ENCODE measurements at places on chromosomes 11 and 22.
A peak's percentile ranks its signal among the peaks of the same experiment; 100 is the strongest.

GRCh38 chr22:42321908-42322561, 51.6 kb upstream of the TCF20 start:
- DNase-seq, result no peak

DNA sequence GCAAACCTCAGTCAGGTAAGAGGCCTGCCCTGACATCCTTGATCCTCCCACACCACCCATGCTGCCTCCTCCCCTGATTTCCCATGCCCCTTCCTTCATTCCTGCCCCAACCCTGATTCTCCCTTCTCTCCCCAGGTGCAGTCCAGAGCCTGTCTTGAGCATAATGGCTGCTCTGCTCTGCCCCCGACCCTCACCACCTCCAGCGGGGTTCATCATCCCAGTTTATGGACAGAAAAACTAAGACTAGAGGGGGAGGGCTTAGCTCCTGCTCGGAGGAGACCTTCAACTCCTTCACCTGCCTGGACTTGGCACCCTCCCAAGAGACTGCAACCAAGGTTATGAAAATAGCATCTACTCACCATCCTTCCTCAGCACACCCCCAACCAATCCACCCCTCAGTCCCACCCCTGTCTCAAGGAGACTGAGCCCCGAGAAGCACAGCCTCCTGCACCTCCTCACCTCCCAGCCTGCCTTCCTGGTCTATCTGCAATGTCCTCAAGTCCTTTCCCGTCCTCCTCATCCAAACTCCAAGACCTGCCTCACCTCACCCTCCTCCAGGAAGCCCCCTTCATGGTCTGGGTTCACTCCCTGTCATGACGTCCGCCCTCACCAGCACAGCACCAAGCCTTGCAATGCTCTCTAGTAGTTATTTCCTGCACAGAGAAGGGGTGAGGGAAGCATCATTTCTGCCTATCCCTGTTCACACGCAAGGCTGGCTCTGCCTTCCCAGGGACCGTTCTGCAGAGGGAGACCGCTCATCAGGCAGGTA, 103.1 kb downstream of the PDE2A start:
- no peak for DNase-seq

- DNase-seq, result peak; percentile 83
Measured at GRCh38 chr22:23894710-23895598, 771 bp downstream of the MIF start.

- DNase-seq, result no peak
Measured at GRCh38 chr11:112085822-112086421, 634 bp downstream of the TIMM8B start.

- DNase-seq, result no peak
Measured at GRCh38 chr11:82038154-82038553, 695.5 kb downstream of the FAM181B start.

All from H1 (cell line).